ENCODE measurements at places on chromosomes 4 and X.

- no peak for DNase-seq
These were observed 29.2 kb downstream of the MSN start for GRCh38 chrX:65696613-65697012.

GRCh38 chr4:33837043-33837838 lies 2407.1 kb downstream of the ARAP2 start:
- peak; percentile 79 for DNase-seq

- DNase-seq, result no peak
These were observed 827.9 kb downstream of the PCDH7 start for GRCh38 chr4:31548021-31548420.

DNA sequence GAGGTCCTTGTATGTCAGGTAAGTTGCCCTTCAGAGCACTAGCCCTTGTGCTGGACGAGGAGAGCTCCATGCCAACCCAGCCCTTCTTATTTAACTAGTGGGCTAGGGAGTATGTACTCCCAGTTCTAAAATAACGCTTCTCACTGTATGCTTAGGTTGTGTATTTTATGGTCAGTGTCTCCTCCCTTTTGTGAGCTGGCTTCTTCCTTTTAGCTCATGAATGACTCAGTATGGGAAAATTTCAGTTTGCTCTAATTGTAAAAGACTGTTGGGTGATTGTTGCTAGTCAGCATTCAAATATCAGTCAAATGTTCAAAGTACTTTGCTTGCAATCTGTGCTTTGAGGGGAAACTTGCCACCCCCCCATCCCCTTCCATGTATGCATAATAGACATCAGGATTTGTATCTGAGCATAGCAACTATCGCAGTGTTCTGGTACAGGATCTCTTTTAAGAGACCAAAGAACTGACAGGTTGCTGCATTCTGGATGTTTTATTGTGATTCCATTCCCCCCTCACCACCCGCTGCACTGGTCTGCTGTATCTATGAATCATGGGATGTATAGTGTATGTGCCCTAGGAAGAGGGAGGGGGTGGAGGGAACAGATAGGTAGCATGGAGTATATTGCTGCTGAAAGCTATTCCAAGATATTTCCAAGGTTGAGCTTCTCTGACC lies 34.7 kb downstream of the DLG3 start:
- DNase-seq, result peak; percentile 89

GRCh38 chr4:101018836-101019235 lies 328.5 kb downstream of the PPP3CA start:
- DNase-seq, result no peak

DNA sequence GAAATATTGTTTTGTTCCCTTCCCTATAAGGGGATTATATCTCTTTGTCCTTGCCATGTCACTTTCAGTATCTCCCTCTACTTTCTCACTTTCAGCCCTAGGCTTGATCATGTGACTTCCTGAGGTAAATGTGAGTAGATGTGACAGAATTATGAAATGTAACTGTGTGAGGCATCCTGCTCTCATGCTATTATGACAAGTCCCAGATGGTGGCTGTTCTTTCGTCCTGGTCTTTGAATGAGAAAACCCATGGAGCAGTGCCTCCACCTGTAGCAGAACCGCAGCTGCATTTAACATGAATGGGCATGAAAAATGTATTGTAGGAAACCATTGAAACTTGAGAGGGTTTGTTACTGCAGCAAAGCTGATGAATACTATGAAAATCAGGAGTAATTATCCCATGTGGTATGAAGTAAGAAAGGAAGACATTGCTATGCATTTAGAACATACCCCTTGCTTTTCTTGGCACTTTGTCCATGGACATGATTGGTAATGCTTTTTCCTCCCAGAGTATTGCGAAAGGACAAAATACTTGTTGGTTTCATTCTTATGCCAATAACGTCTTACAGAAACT lies 202.2 kb upstream of the GPRIN3 start:
- DNase-seq, result no peak

DNA sequence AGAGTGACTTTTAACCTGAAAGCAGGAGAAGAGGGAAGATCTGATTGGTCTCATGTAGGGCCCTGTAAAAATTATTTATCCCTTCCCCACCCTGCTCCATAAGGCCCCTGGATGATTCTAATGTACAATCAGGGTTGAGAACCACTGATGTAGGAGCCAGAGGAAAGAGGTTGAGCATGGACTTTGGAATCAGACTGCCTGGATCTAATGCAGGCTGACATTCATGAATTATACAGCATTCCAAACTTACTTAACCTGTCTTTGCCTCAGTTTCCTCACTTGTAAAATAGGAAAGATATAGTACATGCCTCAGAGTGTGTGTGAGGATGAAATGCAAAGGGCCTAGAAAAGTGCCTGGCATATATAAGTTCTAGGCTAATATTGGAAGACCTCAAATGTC lies 47.0 kb downstream of the STX18 start:
- no peak for DNase-seq
